ENCODE measurements at places on chromosomes 1 and 21. TPM values are rescaled to one million over a fixed set of nuclear protein-coding genes. Genes with fewer than 3 reads are reported as not detected.

The UBE2G2 gene
- total RNA-seq = 32.8 TPM

The PTGFR gene
- 0.14 TPM for total RNA-seq

- no peaks in the 10 kb centered on the region for H3K27me3 ChIP-seq
- peaks cover 55% of the 10 kb centered on the region for H3K36me3 ChIP-seq
- no peak overlapping the region for H3K4me3 ChIP-seq
- no peak overlapping the region for H3K27ac ChIP-seq
- no peak for DNase-seq
Observed at GRCh38 chr1:228146417-228147150, 3.1 kb upstream of the GJC2 start.

GRCh38 chr1:206939841-206940587 lies 6.3 kb downstream of the PIGR start:
- H3K4me3 ChIP-seq = no peak overlapping the region
- H3K27me3 ChIP-seq = no peaks in the 10 kb centered on the region
- no peaks in the 10 kb centered on the region for H3K4me1 ChIP-seq
- H3K27ac ChIP-seq = no peak overlapping the region
- no peaks in the 10 kb centered on the region for H3K36me3 ChIP-seq
- DNase-seq = no peak
